H7 (cell line): ENCODE measurements at places on chromosomes 5 and 9. TPM values are rescaled to one million over a fixed set of nuclear protein-coding genes. Genes with fewer than 3 reads are reported as not detected.

- no peak for DNase-seq
Observed at GRCh38 chr5:169097374-169098326, 203.3 kb downstream of the SLIT3 start.

DNA sequence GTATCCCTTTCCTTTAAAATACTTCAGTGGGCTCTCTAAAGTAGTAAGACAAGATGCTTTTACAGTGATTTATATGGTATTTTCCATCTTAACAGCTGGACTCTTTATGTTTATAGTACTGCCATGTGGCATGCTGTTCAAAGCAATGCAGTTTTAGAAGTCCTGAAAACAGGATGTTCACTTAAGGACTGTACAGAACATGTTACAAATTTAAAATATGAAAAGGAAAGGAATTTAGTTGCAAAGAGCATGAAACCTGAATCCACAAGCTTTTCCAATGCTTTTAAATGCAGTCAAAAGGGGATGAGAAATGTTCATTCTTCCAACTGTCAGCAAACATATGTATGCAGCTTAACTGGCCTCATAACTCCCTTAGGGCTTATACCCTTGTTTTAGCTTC is 580.2 kb downstream of the EFNA5 start:
- no peak for DNase-seq

The RPS23 gene
- total RNA-seq, result 2,290 and 3,010 TPM in 2 replicates

DNA sequence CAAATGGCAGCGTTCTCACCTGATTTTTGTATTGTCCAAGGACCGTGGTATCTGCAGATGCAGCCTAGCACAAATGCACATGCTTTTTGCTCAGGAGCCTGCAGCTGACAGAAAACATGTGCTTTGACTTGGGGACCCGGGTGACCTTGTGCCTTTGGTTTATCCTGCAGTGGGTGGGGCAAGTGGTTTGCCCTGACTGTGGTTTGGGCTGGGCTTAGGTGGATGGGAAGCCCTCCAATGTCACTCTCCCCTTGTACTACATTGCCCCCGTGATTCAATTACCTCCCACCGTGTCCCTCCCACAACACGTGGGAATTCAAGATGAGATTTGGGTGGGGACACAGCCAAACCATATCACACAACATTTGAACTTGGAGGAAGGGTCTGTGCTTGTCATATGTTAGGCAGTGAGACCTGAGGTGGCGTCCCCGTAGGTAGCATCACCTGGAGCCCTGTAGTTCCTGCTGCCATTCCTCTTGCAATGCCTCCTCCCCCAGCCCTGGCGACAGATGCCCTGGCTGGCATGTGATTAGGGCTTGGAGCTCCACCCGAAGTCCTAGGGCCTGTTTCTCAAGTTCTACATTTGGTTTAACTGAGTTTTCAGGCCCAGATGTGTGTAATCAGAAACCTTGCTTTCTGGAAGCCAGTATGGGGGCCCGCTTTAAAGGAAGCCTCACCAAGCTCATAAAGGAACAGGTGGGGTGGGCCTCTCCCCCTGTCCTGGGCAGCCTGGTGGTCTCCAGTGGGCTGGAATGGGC is 2.1 kb downstream of the ANKRD33B start:
- no peak for DNase-seq

- DNase-seq, result no peak
Observed at GRCh38 chr5:158845941-158846340, 253.8 kb downstream of the EBF1 start.

GRCh38 chr9:93086447-93087224 is 9.4 kb upstream of the CARD19 start:
- peak; percentile 12 for DNase-seq

The SPACA9 gene
- 0.67 and 0.80 TPM in 2 replicates for total RNA-seq

GRCh38 chr5:139847091-139847490 is 51.5 kb downstream of the PSD2 start:
- peak; percentile 72 for DNase-seq

The IL5 gene
- total RNA-seq, result not detected in 2 replicates

GRCh38 chr5:74450095-74450494 is 190.4 kb downstream of the ENC1 start:
- no peak for DNase-seq

GRCh38 chr9:3585606-3586005 is 59.8 kb upstream of the RFX3 start:
- no peak for DNase-seq

The CNTFR gene
- total RNA-seq, result 26.6 and 43.2 TPM in 2 replicates

DNA sequence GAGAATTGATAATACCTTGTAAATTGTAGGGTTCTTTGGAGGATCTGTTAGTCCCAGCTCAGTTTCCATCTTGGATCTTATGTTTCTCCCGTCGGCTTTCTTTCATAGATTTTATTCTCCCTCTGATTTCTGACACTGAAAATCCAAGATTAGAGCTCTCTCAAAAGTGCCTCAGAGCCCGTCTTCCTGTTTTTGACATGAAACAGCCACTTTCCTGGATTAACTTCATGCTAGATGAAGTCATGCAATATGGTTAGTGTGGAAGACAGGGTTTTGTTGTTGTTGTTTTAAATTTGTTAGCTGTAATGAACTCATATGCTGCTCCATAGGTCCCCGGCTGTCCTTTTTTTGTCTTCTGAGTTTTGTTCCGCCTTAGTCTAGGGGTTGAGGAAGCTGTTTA is 51.6 kb upstream of the ZFR start:
- DNase-seq, result no peak

- DNase-seq, result peak; percentile 91
Observed at GRCh38 chr9:137276473-137277328, 825 bp upstream of the TOR4A start.

DNA sequence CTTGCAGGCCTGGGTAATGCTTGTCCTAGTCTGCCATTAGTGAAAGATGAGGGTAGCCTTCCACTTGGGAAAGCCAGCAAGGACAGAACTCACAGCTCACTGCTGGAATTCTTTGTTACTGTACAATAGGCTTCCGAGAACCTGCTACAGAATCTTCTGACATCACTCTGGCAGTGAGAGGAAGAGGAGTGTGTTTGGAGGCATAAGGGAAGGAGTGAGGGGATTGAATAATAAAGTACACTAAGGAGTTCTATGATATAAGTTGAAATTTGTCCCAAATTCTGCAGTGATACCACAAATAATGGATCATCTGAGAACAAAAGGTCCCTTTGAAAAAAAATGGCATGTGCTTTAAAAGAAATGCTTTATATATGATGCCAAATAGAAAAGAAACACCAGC is at the start of gene SPATA9:
TSS of gene SPATA9 (minus strand) at position 101 of the 400 bp plus-strand sequence. CDS start 137 bp downstream, outside the sequence.
- no peak for DNase-seq

DNA sequence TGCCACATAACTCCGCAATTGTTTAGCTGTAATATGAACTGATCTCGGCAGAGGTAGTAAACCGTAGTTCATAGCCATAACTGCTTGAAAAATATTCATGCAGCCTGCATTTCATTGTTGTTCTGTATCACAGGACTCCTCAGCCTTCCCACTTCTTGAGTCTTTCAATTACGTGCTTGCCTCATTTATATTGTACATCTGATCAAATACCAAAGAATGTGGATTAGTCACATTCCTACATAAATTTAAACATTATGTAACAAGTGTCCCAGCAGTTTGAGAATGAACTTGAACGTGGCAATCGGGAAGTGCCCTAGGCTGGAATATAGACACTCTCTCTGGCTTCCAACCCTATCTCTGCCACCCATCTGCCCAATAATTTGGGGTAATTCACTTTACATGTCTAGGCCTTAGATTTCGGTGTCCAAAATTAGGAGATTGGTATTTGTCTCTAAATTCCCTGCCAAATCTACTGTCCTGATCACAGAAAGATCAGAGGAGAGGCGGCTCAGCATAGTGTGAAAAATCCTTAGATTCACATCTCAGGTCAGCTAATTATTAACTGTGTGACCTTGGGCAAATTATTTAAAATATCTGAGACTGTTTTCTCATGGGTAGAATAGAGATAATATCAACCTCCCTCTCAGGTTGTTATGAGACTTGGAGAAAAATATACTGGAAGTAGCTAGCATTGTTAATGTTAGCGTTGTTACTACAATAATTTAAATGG is 215.1 kb upstream of the RFX3 start:
- no peak for DNase-seq

DNA sequence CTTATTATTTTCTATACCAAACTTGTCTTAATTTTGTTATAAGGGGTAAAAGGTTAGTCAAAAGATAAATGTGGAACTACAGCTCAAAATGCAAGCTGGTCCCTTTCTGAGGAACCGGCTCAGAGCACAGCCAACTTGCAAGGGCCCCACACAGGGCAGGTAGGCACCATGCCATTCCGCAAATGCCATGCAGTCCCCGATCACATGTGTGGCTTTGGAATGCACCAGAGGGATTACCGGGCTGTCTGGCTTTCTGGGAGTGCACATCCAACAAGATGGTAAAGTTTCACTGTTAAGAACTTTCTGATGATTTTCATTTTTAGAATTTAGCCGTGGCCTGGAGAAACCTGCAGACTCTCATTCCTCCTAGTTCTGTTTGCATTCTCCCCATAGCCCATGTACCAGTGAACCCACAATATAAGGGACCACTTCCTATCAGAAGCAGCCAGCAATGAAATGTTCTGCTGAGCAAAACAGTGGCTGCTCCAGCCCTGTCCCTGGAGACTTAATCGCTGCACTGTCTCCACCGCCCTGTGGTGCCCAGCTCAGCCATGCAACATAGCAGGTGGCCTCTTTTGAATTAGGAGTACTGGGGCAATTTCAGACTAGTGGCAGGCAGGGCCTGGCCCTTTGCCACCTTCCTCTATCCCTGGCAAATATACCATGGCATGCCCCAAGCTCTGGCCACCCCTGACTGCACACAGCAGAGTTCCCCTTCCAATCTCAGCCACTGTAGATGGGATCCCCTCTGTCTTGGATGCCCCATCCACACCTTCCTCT is 11.4 kb downstream of the SHB start:
- no peak for DNase-seq
